Kasumi-1 (cell line): ENCODE measurements at places on chromosomes 7 and 10.

DNA sequence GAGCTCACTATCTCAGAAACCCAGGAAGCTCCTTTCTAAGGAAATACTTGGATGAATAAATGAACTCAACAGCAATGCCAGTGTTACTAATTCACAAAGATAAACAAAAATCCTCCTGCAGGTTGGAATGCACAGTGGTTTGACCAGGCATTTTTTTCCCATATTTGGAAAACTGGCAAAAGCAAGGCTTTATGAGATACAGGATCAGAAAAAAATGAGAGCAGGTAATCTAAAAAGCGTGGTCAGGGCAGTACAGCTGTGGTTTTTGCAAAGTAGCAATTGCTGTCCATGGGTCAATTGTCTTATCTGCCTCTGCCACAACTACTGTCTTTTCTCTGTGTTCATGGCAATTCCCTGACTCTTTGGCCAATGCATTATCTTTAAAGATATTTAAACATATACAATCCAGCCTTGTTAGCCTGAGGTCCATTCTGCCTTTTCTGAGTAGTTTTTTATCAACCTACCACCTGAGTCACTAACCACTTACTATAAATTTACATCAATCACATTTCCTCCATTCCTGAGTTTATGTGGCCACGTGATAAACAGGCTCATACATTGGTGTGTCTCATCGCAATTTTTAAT is 564.5 kb upstream of the IGFBP3 start:
- DNase-seq, result no peak

GRCh38 chr10:86815035-86815617 is 58.7 kb downstream of the BMPR1A start:
- no peak for DNase-seq

DNA sequence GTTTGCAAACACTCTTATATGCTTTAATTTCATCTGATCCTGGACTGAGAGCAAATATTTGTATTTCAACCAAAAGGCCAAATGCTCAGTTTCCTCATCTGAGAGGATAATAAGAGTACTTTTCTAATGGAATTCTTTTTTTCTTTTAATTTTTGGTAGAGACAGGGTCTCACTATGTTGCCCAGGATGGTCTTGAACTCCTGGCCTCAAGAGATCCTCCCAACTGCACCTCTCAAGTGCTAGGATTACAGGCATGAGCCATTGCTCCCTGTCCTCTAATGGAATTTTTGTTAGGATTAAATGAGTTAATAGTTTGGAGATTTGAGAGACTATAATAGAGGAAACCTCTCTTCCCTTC is 68.4 kb upstream of the KMT2E start:
- DNase-seq, result no peak

- DNase-seq, result no peak
Measured at GRCh38 chr7:10860516-10860915, 113.2 kb upstream of the PHF14 start.

DNA sequence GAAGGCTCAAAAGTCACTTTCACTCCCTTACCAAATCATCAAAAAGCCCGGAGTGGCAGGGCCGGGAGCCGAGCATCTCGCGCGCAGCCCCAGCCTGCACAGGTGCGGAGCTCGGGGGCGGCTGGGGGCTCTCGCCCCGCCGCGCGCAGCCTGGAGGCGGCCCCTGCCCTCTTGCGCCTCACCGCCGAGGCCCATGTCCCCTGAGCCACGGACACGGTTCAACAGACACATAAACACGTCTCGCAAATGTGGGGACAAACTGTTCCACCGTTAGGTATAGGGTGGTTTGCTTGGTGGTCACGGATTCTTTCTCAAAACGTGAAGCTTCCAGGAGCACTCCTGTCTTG is 700 bp downstream of the GSAP start:
- DNase-seq, result no peak

DNA sequence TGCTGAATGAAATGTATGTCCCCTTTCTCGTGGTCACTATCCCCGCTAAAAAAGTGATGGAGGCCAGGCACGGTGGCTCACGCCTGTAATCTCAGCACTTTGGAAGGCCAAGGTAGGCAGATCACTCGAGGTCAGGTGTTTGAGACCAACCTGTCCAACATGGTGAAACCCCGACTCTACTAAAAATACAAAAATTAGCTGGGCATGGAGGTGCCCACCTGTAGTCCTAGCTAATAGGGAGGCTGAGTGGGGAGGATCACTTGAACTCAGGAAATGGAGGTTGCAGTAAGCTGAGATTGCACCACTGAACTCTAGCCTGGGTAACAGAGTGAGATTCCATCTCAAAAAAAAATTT is 91.4 kb upstream of the MKLN1 start:
- no peak for DNase-seq

GRCh38 chr10:133379152-133379800 is at the start of gene PAOX:
Gene PAOX (plus strand): TSS chr10:133379262. CDS start chr10:133379317, 55 bp downstream.
- no peak for DNase-seq

GRCh38 chr7:111903016-111903415 is 303.2 kb downstream of the DOCK4 start:
- no peak for DNase-seq

- no peak for DNase-seq
Measured at GRCh38 chr10:60170250-60170649, 219.4 kb downstream of the ANK3 start.

DNA sequence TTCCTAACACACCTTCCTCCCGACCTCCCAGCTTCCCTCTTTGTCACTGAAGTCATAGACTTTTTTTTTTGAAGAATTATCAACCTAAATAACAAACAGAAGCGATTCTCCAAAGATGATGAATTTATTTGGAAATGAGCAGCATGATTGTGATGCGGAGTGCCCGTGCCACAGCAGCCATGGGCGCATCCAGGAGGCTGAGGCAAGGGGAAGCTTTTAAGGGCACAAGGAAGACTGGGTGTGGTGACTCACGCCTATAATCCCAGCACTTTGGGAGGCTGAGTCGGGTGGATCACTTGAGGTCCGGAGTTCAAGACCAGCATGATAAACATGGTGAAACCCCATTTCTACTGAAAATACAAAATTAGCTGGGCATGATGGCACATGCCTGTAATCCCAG is 16.2 kb upstream of the GIMAP8 start:
- DNase-seq, result no peak

DNA sequence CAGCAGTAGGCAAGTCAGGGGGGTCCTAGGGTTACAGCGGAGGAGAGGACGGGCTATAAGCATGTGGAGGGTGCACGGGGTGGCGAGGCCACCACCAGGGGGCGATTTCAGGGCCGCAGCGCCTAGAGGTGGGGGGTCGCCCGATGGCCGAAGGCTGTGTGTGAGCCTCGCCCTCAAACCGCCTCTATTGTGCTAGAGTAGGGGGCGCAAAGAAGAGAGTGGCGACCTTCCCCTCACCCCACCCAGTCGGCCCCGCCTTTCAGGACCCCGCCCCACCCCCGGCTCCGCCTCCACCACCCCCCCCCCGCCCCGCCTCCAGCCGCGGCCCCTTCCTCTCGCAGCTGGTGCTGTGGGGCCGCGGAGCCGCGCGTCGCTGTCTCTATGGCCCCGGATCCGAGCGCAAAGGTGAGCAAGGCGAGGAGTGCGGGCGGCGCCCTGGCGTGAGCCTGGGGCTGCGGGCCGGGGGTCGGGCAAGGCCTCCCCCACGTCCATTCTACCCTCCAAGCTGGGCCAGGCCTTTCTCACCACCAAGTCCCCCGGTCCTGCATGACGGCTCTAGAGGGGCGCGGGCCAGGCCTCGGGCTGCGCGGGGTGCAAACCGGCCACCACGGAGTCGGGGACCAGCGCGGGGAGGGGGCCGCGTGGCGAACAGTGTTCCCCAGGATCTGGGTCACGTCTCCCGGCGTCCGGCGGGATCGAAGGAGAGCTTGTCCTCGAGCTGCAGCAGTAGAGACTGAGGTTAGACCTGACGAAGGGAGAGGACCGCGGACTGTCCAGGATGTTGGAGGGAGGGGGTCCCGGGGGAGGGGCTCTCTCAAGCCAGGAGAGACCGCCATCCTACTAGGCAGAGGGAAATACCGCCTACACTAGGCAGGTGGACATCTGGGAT is at the start of gene SEMA4G:
Gene SEMA4G, plus strand, starts transcription at position 318 of the 889 bp plus-strand sequence. CDS start 3,409 bp downstream, outside the sequence.
- peak; percentile 48 for DNase-seq

GRCh38 chr10:100448951-100449350 is 13.9 kb upstream of the WNT8B start:
- no peak for DNase-seq

DNA sequence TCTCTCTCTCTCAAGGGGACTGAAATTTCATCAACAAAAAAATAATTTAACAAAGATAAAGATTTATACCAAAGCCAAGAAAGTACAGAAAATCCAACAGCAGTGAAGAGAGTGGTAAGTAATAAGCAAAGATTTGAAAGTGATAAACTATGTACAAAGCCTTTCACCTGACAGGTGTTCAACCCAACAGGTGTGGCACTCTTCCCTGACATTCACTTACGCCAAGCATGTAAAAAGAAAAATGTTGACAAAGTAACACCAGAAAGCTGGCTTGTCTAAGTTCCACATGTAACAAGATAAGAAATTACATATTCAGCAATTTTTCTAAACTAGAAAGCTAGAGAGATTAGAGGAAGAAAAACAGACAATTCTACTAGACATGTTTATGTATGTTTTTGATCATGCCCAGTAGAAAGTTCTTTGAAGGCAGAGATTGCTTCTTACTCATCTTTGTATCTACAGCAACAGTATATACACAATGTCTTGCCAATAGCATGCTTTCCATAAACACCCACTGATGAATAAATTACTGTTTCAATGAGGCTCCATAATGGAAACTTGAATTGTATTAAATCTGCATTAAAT is 468.5 kb downstream of the PARD3 start:
- DNase-seq, result no peak

GRCh38 chr10:71643904-71644303 is 75.7 kb downstream of the C10orf105 start:
- no peak for DNase-seq

- DNase-seq, result no peak
Measured at GRCh38 chr7:47266799-47267198, 315.1 kb downstream of the TNS3 start.

- DNase-seq, result no peak
Measured at GRCh38 chr7:41942468-41943093, 239.7 kb upstream of the INHBA start.

GRCh38 chr10:121781101-121781500 is 146.7 kb downstream of the ATE1 start:
- no peak for DNase-seq

DNA sequence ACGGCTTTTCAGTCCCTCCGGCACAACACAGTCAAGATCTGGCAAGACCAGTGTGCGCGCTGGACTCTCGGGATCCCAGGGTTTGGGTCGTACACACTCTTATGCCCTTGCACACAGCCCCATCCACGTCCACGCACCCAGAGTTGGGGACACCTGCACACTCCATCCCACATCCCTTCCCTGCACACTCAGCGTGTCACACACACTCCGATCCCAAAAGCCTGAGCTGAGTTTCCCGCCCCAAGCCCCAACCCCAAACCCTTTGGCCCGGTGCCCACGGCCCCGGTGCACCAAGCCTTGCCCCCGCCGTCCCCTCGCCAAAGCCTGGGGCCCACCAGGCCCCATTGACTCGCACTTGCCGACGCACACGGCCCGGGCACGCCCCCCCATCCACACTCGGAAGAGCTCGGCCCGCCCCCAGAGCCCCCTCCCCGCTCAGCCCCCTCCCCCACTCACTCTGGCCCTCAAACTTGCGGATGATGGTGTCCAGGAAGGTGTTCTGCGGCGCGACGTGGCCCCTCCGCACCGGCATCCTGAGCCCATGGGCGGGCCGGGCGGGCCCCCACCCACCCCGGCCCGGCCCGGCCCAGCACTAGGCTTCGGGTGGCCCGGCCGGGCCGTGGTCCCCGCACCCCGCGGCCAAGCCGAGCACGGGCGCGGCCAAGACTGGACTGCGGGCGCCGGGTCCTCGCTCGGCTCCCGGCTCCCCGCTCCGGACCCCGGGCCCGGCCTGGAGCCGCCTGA is 567 bp downstream of the KCNH2 start:
- DNase-seq, result no peak

DNA sequence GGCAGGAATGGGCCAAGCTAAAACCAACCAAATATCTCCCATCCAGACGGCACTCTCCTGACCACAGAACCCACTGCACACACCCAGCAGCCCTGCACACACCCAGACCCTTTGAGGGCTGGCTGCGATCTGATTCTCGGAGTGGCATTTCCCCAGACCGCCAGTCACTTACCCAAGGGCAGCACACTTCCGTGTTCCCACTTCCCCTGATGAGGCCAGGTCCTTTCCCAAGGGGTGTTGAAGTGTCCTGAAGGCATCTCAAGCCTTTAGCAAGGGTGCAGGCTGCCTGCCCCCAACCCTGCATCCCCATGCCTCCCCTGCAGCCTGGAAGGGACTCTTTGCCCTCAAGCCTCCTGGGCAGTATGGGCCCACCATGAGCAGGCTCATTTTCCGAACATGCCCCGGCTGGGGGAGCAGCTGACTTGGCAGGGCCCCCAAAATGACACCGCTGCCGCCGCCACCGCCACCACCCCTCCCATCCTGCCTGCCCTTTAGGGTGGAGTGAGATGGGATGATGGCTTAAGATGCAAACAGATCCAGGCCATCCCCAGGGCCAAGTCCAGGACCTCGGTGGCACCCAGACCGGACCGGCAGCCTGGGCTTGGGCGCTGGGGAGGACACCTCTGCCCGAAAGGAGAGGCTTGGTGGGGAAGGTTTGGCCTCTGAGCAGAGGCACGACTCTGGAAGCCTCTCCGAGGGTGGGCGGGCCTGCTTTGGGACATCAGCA is 159.8 kb downstream of the NRF1 start:
- DNase-seq, result no peak

DNA sequence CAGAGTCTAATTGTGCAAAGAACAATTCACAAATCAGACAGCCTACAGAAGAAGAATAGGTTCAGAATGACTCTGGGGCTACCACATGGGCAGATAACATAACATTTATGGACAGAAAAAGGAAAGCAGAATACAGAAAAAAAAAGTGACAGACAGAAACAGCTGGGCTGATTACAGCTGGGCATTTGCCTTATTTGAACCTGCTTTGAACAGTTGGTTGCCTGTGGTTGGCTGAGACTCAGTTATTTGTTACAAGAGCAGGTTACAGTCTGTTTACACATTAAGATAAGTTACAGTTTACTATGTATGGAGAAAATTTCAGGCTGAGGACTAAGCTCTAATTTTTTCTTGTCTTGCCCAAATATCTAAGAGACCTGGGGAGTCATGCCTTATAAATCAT is 327.2 kb downstream of the GALNT17 start:
- DNase-seq, result no peak

DNA sequence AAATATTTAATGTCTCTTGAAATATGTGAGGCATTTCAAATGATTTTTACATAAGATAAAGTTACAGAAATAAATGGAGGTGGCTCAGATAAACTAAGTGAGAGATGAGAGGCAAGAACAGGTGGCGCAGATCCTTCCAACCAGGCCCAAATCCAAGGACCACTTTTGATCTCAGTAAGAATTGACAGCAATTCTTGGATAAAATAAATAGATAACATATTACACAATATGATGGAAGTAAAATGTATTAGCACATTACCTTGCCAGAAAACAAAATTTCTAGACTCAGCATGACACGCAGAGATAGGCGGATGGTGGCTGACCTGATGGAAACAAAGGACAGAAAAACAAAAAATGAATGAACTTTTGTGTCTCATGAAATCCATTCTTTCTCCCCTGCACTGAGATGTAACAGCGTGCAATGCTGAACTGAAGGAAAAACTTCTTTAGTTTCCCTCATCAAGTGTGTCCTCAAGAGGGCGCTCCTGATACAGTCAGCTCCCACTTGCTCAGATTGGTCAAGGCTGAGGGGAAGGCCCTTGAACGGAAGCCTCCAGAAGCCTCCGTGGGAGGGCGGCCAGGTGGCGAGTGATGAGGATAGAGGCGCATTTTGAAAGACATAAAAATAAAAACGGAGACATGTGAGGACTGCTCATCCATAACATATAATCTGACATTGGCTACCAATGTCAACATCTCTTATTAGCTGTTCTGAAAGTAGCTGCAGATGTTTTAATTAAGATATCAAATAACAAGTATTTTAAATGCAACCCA is 62.8 kb upstream of the GSDME start:
- peak; percentile 92 for DNase-seq

GRCh38 chr7:113279256-113279655 is 160.9 kb upstream of the SMIM30 start:
- no peak for DNase-seq
